ENCODE measurements at places on chromosomes 16 and 17.

- peak; percentile 66 for DNase-seq
Observed at GRCh38 chr17:17926840-17927449, 45.3 kb downstream of the TOM1L2 start.

DNA sequence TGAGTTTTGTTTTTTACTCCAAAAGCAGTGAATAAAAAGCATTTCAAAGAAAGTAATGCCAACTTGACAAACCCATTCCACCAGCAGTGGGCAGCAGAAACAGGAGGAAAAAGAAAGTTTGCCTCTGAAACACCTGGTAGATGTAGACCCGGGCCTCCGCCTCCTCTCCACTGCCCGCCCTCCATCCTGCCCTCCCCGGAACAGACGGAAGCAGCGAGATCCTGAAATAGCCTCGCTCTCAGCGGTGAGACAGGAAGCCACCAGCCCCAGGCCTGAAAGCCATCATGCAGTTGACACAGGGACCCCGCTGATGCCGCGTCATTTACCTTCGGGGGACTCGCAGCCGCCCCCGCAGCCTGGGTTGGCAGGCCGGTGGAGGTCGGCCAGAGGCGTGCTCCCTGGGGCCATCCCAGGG, 67.8 kb downstream of the C16orf78 start:
- peak; percentile 4 for DNase-seq

- DNase-seq = no peak
Observed at GRCh38 chr17:72488555-72489271, 367.9 kb downstream of the SOX9 start.

- peak; percentile 56 for DNase-seq
Observed at GRCh38 chr16:30032083-30032819, 1.2 kb upstream of the TLCD3B start.

GRCh38 chr16:15607700-15608396, 35.1 kb downstream of the MARF1 start:
- DNase-seq = peak; percentile 44

DNA sequence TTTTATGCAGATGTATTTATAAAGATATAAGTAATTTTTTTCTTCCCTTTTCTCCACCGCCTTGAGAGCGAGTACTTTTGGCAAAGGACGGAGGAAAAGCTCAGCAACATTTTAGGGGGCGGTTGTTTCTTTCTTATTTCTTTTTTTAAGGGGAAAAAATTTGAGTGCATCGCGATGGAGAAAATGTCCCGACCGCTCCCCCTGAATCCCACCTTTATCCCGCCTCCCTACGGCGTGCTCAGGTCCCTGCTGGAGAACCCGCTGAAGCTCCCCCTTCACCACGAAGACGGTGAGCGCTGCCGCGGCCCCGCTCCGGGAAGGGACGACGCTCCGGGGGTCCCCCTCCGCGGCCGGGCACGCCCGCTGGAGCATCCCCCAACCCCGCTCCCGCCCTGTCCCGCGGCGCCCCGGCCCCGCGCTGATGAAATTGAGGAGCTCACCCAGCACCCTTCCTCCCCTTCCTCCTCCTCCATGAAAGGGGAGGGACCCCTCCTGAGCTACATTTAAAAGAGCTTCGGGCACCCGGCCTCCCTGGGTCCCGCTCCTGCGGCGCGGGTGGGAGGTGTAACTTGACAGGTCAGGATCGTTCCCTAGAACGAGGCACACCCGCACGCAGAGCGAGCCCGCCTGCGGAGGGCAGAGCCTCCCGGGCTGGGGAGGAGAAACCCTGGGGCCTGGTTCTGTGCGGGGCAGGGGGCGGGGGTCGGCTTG, 706 bp downstream of the HLF start:
- no peak for DNase-seq

DNA sequence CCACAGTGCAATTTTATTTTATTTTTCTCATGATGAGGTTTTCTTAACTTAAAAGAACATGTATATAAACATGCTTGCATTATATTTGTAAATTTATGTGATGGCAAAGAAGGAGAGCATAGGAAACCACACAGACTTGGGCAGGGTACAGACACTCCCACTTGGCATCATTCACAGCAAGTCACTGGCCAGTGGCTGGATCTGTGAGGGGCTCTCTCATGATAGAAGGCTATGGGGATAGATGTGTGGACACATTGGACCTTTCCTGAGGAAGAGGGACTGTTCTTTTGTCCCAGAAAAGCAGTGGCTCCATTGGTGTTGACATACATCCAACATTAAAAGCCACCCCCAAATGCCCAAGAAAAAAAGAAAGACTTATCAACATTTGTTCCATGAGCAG, 12.3 kb upstream of the EFCAB13 start:
- no peak for DNase-seq

- DNase-seq = no peak
Observed at GRCh38 chr17:1735834-1736347, 6.8 kb upstream of the SERPINF2 start.

DNA sequence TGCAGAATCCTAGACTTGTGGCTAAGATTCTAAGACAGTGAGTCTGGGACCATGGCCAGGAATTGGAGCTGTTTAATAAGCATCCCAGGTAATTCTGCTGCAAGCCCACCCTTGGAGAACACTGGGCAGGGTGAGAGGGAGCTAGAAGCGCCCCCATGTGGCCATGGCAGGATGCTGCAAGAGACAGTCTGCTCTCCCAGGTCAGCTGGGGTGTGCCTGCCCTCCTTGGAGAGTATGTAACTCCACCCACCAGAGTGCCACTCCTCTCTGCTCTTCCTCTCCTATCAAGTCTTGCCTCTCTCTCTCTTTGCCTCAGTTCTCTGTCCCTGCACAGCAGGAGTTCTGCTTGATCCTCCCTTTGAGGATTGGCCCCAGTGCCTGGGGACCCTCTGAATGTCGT, 14.9 kb downstream of the RCVRN start:
- no peak for DNase-seq

DNA sequence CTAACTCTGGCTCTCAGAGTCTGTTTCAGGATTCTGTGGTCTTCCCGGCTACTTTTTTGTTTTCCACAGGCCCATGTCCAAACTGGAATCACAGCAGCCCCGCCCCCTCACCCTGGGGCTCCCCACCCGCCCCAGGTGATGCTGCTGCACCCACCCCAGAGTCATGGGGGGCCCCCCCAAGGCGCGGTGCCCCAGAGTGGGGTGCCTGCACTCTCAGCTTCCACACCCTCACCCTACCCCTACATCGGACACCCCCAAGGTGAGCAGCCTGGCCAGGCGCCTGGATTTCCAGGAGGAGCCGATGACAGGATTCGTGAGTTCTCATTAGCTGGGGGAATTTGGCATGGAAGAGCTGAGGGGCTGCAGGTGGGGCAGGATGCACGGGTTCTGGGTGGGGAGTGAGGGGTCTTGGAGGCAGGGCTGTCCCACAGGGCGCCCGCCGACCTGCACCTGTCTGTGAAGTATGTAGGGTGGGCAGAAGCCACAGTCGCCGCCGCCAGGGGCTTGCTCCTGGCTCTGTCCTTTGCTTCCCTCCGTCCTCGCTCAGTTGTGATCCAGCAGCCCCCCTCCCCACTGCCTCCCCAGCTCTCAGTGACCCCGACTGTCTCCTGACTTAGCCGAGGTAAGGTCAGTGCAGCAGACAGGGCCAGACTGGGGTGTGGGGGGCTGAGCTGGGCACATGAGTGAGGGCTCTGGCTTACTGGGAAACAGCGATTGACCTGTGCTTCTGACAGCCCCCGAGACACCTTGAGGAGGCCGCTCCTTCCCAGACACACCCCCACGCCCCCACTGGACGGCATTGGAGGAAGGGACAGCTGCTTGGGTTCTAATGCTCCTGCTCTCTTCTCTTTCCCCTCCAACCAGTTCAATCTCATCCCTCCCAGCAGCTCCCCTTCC, 10.0 kb downstream of the TUFM start:
- DNase-seq = no peak

GRCh38 chr17:39139161-39139511, 12.3 kb downstream of the PLXDC1 start:
- DNase-seq = no peak

DNA sequence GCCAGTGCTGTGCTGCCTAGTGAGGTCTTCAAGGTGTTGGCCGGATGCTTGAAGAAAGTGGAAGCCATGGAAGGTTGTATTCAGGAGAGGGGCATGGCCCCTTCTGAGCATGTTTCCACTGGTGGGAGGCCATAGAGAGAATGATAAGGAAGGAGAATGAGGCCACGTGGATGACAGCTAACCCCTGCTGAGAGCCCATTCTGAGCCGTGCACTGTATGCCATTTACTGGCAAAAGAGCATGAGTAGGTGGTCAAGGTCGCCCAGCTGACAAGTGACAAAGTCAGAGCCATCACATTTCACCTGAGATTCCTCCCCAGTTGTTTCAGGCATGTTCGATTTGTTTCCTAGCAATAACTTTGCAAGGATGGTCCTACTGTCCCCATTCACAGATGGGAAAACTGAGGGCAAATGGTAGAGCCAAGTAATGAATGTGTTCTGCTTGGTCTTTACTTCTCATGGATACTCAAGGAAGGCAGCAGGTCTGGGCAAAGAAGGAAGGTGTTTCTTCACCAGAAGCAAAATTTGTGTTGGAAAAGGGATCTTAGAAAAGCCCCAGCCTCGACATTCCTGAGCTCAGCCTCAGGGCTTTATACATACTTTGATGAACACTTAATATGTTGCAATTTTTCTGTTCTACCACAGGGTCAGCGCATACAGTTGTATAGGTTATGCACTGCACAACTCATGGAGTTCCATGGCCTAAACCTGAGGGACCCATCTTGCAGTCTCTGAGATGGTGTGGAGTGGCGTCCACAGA, 10.5 kb upstream of the NKD1 start:
- DNase-seq = no peak

DNA sequence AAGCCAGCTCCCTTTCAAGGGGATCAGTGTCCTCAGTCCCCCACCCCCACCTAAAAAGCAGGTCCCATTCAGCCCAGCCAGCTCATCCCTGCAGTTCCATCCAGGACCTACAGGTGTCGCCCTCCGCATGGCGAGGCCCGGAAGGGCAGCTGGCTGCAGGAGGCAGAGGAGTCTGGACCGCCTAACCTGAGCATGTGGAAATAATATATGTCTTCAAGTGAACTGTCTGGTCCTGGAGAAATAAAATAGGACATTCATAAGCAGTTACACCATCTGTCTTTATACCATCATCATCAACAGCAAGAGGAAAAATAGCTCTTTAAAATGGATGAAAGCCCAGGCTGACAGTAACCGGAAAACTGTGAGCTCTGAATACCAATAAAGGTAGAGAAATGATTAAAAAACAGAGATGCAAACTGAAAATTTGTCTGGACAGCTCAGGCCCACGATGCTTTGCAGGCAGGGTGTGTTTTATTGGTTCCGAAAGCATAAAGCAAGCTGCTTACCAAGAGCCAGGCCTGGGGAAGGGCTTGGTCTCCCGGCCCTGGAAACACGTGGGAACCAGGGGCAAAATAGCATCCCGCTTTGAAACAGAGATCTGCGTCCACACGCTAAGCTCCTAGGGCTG, 215.2 kb downstream of the ZFHX3 start:
- DNase-seq = peak; percentile 80

- no peak for DNase-seq
Observed at GRCh38 chr16:8742068-8742467, 55.4 kb downstream of the TMEM186 start.

DNA sequence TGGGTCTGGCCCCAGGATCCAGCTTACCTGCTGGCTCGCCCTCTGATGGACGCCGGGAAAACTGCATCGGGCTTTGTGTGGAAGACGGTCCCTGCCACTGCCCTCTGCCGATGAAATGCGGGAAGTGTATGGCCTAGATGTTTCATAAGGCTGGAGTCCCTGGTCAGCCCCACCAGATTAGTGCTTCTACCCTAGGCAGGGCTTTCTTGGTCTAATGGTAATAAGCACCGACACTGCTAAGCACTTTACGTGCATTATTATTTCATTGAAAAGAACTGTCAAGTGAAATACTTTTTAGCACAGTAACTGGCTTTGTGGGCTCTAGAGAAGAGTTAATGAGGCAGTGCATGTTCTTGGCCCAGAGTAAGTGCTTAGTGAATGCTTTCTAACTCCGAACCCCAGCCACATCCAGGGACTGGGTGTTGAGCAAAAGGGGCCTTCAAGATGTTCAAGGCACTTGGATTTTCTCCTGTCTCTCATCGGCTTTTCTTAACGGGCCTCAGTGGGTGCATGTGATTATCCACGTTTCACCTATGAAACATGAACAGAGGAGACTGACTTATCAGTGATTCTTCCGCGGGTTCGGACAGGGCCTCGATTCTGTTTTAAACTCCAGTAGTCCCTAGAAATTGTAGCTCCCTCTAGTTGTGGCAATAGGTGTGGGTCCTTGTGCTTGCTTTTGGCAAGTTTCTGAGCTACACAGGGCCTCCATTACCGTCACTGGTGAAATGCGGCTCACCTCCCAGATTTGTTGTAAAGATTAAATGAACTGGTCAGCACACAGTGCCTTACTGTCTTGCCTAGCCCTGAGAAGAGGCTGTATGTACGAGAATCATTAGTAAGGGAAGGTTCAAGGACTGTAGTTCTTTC, 6.6 kb downstream of the TRAF4 start:
- peak; percentile 92 for DNase-seq

DNA sequence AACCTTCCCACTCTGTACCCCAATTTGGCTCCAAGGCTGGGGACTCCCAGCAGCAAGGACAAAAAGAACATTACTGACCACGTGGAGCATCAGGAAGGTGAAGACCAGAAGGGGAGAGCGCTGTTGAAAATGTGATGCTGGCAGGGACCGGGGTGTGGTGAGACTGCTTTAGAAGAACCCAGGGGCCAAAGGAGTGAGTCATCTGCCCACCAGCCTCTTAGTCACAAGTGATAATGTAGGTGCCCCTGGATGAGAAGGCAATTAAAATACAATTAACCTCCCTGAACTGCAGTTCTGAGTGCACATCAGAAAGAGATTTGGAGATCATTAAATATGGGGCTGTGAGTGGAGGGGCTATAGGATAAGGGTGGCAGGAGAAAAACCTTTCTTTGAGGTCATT, 366.6 kb upstream of the CCL2 start:
- DNase-seq = no peak

DNA sequence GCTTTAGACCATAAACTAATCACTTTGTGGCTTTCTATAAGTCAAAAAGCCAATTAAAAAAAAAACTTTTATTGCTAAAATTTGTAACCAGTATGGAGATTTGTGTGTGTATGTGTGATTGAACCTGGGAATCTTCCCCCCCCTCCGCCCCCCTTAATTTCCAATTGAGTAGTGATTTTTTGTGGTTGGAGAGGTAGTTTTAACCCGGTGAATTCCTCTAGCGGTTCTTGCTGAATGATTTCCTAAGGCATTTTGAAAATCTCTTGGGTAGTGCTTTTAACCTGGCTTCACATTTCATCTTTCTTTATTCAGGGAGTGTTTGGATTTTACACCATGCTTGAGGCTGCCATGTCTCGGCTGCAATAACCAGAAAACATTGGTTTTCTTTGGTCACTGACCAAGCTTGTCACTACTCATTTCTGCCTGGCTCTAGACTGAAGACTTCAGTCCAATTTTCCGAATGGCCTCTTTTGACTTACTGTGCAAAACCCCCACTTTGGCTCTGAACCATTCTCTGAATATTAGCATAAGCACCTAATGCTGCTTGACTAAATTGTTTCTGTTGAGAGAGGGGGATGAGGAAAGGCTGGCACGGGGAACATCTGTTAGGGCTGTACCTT, 35.6 kb downstream of the PRKCA start:
- peak; percentile 18 for DNase-seq

DNA sequence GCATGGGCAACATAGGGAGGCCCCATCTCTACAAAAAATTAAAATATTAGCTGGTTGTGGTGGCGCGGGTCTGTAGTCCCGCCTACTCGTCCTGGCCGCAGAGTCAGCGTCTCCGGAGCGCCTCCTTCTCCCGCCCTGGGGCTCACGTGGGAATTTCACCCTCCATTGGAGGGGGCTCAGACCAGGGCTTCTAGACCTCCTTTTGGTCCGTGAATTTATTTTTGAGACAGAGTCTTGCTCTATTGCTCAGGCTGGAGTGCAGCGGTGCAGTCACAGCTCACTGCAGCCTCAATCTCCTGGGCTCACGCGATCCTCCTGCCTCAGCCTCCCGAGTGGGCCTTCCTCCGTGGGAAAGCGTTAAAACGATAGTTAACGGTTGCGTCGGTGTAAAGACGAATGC, 394 bp upstream of the NME4 start:
- DNase-seq = peak; percentile 51

Measured in pons (tissue), 1 donor.